ENCODE measurements at places on chromosomes 7 and 10. TPM values are rescaled to one million over a fixed set of nuclear protein-coding genes. Genes with fewer than 3 reads are reported as not detected.

DNA sequence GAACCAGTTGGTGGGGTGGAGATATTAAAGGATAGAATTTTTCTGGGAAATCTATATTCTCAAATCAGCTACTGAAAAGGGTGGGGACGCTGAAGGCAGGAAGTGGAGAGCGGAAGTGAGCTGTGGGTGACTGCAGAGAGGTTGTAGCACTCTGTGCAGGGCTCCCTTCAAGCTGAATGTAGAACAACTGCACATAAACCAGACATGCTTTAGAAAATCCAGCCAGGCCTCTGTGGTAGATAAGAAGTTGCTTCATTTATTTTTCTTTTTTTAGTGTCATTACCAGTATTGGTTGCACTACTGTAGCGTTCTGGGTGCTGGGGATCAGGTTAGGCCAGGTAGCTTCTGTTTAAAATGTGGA is 127.8 kb downstream of the CELF2 start:
- DNase-seq = no peak

- no peak for DNase-seq
Measured at GRCh38 chr7:151126491-151127137, 40.3 kb downstream of the AGAP3 start.

- peak; percentile 5 for DNase-seq
Measured at GRCh38 chr7:24978843-24979469, 1.0 kb downstream of the OSBPL3 start.

GRCh38 chr7:25250386-25250785 is 22.1 kb upstream of the NPVF start:
- no peak for DNase-seq

MUC3A gene
- not detected for total RNA-seq

STX1A gene
- total RNA-seq = 16.4 TPM

All from neural crest cell (in vitro differentiated cells).